Forelimb muscle (tissue), 1 donor: ENCODE measurements at places on chromosomes 3 and 15.

DNA sequence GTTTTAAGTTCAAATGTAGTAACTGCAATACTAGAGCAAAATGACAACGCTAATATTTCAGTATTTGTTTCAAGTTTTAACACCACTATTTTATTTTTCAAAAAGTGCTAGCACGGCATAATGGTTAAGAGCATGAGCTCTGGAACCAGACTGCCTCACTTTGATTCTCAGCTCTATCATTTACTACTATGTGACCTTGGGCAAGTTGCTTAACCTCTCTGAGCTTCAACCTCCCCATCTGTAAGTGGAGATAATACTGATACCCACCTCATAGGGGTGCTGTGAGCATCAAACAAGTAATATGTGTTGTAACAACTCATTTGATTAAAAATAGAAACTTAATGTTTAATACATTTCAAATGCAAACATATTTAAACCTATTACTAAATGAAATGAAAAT is 115.4 kb upstream of the NPHP3 start:
- DNase-seq: no peak

DNA sequence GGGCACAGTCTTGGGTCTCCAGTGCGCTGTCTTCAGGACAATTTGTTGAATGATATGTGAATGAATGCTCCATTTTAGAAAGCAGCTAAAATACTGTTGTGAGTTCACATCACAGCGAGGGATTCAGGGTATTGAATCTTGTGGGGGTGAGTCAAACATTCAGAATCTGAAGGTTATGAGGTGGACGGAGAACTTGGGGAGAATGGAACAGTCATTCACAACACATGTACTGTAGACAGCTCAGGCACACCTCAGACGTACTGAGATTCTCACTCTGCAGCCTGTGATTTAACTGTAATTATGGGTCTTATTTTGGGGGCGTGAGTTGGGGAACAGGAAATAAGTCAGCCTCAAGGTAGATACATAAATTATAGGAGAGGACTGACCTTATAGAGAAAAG is 13.9 kb downstream of the CRYBG3 start:
- no peak for DNase-seq

GRCh38 chr3:112579697-112580096 is 17.9 kb downstream of the SLC35A5 start:
- DNase-seq: no peak

DNA sequence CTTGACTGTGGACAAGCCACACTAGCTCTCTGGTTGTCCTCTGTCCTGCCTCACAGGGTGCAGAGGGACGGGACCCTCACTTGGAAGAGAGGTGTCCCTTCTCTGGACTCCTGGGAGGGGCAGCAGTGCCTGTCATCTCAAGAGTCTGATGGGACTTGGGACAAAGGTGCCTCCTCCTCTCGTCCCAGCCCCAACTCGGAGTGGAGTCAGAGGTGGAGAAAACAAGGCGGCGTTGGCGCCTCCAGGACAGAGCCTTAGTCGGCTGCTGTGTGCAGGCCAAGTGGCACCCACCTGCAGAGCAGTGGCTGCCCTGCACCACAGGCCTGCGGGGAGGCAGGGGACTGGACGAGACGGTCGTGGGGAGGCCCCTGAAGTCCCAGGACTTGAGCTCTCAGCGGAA is 9.4 kb upstream of the SEC13 start:
- no peak for DNase-seq

DNA sequence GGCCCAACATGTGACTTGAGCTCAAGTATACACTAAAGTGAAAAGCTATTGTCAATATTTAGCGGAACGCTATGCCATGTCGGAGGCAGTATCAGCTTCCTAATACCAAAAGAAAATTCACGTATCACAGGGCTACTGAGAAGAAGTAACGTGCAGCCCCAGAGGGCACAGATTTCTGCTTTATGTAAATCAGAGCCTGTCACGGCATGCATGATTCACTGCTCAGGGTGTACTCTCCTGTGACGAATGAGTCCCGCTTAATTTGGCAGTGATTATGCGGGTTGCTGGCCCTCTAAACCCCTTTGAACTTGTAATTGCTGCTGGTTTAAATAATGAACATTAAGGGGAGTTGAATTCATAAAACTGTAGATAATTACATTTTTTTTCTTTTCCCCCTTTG is 85.3 kb downstream of the MEIS2 start:
- no peak for DNase-seq
